ENCODE measurements at places on chromosomes 16 and 17.
A peak's percentile ranks its signal among the peaks of the same experiment; 100 is the strongest.

GRCh38 chr16:78290395-78290794, 190.9 kb downstream of the WWOX start:
- no peak for DNase-seq

GRCh38 chr16:65779201-65779600, 587.3 kb upstream of the CDH5 start:
- no peak for DNase-seq

DNA sequence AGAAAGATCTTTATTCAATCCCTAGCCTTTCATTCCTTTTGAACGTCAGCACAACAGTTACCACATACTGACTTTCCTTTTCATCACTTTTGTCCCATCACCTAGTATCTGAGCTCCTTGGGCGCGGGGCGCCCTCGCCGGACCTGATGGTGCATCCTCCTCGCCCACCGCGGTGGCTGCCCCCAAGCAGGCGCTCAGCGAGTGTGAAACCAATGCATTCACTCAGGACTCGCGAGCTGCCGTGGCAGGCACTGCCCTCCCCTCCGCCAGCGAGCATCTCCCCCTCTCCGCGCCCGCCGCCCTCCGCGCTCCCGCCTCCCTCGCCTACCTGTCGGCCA, 756 bp downstream of the KLHL11 start:
- peak; percentile 28 for DNase-seq

GRCh38 chr17:68775318-68775717, 174.2 kb upstream of the FAM20A start:
- no peak for DNase-seq

DNA sequence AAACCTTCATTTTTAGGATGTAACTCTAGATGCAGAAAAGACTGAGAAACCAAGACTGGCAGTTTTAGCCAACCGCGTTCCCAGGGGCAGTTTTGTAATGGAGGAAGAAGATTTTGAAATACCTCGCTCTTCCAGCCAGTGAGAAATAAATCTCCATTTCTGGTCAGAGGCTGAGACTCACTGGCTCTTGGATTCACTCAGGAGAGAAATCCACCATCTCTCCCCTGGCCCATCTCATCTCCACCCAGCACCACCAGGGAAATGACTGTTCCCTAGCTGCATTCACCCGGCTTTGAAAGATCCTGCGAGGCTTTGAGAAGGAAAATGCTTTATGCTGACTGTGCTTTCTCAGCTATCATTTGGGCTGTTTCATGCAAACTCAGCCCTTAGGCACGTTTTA, 185.2 kb downstream of the SOX9 start:
- DNase-seq: no peak

GRCh38 chr16:89105599-89106151, 12.0 kb downstream of the ACSF3 start:
- DNase-seq: no peak

DNA sequence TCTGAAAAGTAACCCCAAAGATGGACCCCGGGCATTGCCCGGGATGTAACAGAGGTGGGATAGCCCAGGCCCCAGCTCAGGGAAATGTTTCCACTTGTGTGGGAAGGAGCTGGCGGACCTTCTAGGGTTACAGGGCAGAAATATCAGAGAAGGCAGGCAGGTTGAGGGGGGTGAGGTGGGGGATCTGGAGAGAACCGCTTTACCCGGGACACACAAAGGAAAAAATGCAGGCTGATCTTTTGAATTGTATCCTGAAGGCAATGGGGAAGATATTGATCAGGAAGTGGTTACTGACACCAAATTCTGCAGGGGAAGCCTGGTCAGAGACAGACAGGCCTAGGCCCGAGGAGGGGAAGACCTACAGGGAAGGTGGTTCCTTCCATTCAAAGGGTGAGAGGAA, 3.5 kb downstream of the SLC47A1 start:
- DNase-seq: no peak

- no peak for DNase-seq
Observed at GRCh38 chr16:57071831-57072582, 20.4 kb upstream of the CPNE2 start.

DNA sequence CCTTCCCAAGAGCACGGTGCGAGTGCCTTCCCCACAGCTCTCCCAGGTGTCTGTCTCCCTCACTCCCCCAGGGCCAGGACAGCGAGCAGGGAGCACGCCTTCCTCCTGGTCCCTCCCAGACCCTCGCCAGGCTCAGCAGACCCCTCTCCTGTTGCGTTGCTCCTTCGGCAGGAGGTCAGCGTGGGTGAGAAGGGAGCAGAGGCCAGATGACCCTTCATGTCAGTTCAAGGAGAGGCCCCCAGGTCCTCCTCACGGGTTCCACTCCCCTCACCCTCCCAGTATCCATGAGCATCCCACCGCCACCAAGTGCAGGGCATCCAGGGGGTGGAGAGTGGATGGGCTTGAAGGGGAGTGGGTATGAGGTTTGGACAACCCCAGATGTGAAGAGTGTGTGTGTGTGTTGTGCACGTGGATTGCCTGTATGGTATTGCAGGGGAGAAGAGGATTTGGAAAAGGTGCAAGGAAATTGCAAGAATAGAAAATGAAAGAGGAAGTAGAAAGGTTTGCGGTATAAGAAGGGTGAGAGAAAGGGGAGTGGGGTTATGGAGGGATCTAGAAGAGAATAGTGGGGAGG, 17.7 kb downstream of the SGCA start:
- DNase-seq: no peak

DNA sequence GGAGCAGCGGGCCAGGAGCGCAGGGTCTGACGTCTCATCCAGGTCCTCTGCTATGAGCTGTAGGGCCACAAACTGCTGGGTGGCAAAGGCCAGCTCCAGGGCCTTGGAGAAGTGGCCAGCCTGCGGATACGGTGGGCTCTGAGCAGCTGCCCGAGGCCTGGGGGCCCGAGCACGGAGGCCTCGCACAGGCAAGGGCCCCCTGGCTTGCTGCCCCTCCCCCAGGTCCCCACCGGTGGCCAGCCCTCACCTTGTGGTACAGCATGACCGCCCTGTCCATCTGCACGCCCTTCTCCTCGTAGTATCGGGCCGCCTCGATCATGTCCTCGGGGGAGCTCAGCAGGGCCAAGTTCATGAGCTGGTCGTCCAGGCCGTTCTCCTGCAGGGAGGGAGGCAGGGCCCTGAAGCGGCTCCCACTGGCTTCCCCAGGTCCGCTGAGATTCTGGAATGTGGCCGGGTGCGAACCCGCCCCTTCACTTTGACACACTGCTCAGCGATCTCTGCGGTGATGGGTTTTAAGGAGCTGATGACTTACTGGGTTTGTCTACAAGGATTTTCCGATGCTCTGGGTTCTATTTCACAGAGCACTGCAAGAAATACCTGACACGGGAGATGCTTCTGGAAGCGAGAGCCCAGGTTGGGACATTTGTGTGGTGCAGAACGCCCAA, 9.8 kb upstream of the TMEM204 start:
- no peak for DNase-seq

DNA sequence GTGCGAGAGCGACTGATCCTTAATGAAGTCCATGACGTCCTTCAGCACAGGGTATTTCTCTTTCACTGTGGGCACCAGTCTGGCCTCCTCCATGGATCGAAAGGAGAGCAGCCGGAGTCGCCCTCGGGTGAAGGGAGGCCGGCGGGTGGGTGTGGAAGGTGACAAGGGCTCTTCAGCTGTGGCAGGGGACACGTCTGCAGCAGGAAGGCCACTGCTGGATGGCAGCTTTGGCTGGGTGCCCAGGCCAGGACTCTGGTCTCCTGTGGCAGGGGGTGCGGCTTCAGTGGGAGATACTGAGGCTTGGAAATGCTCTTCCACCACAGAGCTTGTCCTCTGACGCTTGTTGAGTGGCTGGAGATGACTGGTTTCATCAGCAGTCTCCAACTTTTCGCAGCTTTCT, 78.5 kb downstream of the ZZEF1 start:
- no peak for DNase-seq

- DNase-seq: no peak
Observed at GRCh38 chr17:80908776-80909175, 82.9 kb upstream of the CHMP6 start.

DNA sequence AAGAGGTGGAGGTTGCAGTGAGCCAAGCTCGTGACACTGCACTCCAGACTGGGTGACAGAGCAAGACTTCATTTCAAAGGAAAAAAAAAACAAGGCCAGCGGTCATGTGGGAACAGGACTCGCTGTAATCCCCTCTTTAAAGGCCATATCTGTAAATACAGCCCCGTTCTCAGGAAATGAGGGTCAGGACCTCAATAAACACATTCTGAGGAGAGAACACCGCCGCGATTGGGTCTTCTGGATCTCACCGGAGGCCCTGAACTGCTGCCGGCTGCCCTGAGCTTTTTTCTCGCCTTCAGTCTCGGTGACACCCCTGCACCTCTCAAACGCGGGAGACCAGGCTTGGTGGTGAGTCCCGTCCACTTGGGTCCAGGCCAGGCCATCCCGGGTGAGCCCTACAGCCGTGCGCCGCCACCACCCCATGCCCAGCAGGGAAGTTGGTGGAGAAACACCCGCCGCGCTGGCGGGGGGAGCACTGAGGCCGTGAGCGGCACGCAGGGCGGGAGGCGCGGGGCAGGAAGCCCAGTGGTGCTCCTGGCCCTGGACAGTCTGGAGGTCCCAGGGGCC, 28.4 kb downstream of the SLC25A10 start:
- DNase-seq: no peak

DNA sequence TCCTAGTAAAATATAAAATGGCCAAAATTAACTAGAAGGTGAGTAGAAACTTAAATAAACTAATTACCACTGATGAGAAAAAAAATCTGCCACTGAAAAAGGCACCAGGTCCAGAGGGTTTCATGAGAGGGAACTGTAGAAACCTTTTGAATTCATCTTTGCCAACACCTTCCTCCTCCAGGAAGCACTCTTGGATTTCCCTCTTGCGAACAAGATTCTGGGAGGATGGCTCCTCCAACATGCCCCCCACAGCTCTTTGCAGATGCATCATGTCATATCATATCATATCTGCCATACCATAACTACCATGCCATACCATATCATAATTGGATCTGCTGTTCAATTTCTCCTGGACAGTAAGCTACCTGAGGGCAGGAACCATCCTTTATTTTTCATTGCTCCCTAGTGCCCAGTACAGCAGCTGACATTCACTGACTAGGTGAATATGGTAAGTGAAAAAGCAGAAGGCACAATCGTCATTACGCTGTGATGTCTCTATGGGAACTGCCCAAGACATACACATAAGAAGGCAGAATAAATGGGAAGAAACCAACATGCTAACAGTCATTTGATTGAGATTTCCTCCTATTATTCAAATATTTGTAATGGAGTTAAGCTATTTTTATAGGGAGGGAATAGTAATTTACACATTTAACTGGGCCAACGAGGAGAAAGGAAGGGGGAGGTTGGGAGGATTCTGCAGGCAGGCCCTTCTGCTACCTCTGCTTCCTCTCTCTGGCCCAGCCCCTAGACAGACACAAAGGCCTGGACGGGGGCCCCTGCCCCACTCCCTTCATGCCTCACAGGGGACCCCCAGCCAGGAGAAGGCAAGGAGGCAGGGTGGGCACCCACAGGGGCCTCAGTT, 110.1 kb upstream of the SMURF2 start:
- DNase-seq: no peak

Measured in NCI-H748 treated with DMSO at 0.1 percent for 48 hours (cell line).